NCI-H446 (cell line): ENCODE measurements at places on chromosomes 6 and 20.

DNA sequence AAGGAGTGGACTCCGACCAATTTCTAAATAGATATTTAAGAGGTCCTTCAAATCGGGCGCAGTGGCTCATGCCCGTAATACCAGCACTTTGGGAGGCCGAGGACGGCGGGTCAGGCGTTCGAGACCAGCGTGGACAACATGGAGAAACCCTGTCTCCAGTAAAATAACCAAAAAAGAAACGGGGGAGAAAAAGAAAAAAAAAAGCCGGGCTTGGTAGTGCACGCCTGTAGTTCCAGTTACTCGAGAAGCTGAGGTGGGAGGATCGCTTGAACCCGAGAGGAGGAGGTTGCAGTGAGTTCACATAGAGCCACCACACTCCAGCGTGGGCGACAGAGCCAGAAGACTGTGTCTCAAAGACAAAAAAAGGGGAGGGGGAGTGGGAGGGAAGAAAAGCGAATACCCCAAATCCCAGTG lies 53.3 kb upstream of the HFE start:
- no peak for DNase-seq

DNA sequence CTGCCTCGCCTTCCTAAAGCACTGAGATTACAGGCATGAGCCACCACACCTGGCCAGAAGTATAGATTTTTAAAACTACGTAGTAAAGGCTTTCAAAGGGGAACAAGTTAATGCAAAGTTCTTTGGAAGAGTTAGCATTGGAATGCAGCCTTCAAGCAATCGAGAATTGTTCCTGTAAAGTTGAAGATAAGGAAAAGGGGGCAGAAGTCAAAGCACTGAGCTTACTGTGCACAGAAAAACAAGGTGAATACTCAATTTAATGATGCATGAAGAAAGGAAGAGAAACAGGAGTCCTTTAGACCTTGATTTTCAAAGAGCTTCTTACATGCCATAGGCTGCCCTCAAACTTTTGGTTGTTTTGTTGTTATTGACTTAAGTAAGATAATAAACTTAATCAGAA lies 29.1 kb upstream of the LGSN start:
- no peak for DNase-seq

DNA sequence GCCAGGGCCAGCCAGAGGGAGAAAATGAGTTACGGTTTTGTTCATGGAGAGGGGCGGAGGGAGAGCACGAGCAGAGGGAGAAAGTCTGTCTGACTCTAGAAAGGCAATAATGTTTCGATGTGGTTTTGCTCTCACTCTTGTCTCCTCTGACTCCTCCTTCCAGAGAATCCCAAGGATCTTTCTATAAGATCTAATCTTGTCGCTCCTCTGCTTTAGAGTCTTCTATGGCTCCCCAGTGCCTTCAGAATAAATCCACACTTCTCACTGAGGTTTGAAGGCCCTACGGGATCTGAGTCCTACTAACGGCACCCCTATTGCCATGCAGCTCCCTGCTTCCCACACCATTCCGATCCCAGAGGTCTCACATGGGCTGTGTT lies 66.8 kb downstream of the KCNB1 start:
- DNase-seq, result no peak

DNA sequence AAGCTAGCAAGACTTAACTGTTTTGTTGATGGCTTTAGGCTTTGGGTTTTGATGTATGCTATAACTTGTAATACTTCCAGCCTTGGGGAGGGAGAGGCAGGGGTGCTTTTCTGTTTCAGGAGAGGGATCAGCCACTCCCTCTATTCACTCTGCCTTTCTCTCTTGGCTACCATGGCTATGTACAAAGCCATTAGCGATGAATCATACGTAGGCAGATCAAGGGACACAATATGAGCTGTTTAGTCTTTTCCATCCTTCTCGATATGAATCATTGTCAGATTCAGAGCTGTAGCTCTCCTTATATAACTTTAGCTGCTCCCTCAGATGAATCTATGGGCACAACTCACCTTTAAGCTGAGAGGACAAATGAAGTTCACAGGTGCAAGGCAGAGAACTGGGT lies 230.6 kb downstream of the TSHZ2 start:
- no peak for DNase-seq

DNA sequence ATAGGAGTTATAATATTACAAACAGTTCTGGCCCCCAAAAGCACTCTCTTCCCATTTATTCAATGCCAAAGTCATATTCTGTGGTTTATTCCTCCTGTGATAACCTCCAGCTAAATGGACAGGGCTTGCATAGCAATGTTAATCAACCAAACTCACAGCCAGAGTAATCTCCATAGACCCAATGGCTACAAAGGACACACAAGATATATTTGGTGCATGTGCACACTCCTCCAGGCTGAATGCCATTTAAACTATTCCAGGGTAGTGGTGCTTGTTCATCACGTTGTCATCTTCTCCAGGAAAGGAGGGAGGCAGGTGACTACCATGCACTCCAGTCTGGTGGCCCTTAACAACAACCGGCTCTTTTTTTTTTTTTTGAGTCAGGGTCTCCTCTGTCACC lies 56.8 kb downstream of the B3GAT2 start:
- no peak for DNase-seq

- DNase-seq, result no peak
Measured at GRCh38 chr6:52507557-52508260, 69.2 kb downstream of the TRAM2 start.

DNA sequence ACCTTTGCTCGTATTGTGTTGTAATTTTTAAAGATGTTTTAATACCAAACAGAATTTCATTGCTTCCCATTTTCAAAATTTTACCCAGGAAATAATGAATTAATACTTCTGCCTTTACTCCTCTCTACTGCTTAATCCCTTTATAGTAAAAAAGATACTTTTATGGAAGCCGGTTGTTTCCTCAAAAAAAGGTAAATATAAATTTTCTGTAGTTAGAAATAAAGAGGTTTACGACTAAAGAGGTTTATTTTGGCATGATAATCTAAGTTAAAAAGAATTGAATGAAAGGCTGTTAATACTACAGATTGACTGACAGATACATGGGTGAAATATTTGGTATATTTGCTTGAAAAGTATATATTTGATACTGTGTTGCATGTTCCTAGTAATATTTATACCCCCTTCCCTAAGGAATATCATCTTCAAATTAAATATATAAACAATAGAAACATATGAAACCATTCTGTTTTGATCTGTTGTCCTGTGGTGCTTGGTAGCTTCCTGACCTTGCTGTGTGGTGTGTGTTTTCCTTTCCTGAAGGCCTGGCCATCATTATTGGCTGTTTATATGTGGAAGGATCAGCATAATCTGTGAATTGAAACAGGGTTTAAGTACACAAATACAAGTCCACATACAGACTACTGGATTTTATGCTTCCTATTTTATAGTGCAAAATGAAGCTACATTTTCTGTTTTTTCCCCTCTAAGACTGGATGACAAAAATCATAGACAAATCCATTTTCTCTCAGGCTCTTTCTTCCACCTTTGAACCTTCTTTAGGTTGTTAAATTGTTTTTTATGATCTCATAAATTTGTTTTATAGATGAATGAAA lies 2.3 kb downstream of the LIN28B start:
- DNase-seq, result no peak

- DNase-seq, result no peak
Measured at GRCh38 chr6:98824902-98825599, 9.3 kb upstream of the POU3F2 start.

DNA sequence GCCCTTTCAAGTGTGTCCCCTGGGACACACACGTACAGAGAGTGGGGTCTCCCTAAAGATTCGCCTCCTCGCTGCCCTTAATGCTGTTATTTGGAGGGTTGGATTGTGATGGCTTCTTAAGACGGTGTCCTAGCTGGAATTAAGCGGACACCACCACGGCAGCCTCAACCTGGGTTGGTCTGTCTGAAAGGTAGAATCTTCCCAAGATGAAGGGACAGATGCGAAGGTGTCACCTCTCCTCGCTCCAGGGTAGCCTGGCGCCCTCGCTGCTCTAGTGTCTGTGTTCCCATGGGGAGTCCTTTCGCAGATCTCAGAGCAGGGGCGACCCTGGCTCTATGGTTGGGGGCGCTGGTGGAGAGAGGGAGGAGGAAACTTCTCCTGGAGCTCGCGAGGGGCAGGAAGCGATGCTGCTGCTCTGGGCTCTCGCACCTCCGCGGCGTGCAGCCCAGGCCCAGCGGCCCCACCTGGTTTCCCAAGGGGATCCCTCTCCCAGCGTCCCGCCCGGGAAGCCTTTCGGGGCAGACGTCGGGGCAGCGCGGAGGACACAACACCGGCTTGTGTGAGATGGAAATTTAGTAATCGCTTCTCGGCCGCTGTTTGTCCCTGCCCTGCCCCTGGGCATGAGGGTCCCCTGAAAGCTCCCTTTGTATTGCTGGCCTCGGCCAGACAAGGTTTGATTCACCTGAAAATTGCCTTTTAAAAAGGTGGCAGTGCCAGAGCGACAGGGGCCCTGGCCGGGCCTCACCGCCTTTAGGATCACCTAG lies 1.7 kb downstream of the RSPO3 start:
- no peak for DNase-seq

DNA sequence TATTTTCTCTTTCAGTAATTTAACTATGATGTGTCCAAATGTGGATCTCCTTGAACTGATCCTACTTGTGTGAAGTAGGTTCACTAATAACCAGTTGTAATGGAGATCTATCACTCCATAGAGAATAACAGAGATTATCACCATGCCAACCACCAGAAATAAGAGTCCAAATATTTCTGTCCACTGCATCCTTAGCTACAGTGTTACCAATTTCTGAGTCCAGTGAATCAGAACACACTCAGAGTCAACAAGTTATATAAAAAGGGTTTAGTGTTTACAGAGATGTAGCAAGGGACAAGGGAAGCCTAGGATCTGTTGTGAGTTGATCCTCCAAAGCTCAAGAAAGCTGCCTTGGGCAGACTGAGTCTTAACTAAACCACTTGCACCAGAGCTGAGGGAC lies 882.8 kb downstream of the TBC1D32 start:
- DNase-seq, result no peak

GRCh38 chr6:28803337-28803709 lies 120.5 kb downstream of the TRIM27 start:
- no peak for DNase-seq

- DNase-seq, result no peak
Measured at GRCh38 chr6:88848870-88849269, 114.5 kb downstream of the RNGTT start.

GRCh38 chr20:44646641-44647274 lies 4.7 kb downstream of the ADA start:
- DNase-seq, result no peak

GRCh38 chr6:139872665-139873064 lies 498.2 kb upstream of the CITED2 start:
- DNase-seq, result peak; percentile 13

- DNase-seq, result no peak
Measured at GRCh38 chr6:53486679-53487078, 58.2 kb downstream of the GCLC start.

DNA sequence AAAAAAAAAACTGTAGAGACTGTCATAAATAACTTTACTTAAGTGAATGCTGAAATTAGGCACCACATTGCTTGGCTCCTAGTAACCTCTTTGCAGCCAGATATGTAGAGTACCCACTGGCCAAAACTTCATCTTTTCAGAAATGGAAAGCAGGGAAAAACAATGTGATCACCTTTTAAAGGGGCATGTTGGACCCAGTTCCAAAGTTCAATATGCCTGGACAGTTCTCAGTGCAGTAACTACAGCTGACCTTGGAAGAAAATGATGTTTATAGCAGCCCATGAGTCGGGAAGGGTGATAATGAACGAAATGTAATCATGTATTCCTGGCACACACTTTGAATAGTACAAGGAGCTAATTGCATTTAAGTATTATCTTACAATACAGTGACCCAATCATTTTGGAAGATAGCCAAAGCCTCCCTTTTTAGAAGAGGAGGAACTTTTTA lies 93.6 kb upstream of the TAB2 start:
- no peak for DNase-seq

DNA sequence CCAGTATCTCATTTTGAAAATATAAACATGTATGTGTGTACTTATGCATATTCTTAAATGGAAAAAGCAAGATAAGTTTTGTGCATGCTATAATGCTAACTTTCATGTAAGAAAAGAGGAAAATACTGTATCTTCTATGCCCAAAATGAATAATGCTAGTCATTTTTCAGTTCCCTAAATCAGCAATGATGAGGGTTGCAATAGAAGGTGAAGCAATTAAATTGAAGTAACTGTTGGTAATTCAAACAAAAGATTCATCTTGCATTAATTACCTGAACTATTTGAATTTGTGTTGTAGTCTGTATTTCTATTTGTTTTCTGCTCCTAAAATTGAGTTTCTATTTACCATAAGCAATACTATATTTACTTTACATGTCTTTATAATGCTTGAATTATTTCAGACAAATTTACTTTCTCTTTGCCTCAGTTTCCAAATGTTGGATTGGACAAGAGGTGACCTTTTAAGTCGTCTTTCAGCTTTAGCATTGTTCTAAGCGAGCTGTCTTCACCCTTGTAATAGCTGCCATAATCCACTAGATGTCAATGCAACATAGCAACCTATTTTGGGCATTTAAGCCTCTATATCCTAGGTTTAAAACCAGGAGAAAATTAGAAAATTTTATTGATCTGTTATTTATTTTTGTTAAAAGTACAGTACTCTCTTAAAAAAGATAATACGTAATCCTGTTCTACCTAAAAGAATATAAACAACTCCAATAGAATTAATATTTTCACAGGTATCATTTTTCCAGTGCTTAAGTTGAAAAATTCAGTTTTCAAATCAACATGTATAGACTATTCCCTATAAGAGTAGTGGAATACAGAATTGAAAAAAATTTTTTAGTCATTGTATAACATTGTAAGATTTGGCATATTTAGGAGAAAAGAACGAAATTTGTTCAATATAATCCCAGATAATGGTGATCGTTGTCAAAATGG lies 52.3 kb upstream of the IFNGR1 start:
- DNase-seq, result peak; percentile 58

DNA sequence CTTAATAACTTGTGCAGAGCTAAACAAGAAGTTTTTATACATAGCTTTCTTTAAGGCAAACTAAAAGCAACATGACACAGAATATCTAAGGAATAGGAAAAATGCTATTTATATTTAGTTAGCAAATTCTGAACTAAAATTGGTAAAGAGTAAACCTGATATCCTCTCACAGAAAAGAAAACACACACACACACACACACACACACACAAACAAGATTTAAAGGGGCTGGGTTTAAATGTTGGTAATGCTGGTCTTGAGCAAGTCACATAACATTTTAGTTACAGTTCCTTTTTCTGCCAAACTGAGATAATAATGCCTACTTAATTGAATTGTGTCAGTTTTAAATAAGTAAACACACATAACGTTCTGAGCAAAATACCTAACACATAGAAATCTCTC lies 1.6 kb downstream of the TRDN start:
- DNase-seq, result no peak

- DNase-seq, result no peak
Measured at GRCh38 chr20:25314497-25315417, 66.9 kb downstream of the PYGB start.

GRCh38 chr20:12677925-12678324 lies 330.8 kb upstream of the SPTLC3 start:
- DNase-seq, result no peak

GRCh38 chr20:2301164-2301622 lies 5.4 kb downstream of the TGM3 start:
- no peak for DNase-seq

GRCh38 chr6:7108196-7108963 lies 619 bp downstream of the RREB1 start:
- no peak for DNase-seq
